ENCODE measurements at places on chromosomes 2 and 18.

GRCh38 chr18:63879709-63880108 is 7.8 kb upstream of the SERPINB2 start:
- DNase-seq = peak; percentile 36

DNA sequence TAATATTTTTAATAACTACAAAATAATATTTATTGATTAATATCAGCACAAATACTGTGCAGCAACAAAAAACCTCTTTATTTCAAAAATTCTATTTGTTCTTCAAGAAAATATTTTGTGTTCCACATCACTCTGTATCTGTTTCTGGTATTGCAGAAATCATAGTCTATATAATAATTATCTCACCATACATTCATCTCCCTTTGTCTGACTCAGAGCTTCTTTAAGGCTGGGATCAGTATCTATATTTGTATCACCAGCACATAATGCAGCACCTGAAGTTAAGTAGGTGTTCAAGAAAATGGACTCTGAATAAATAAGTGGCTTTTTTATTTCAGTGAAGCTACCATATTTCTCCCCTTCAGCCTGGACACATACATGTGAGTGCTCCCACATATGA is 1.6 kb upstream of the MARCHF4 start:
- DNase-seq = no peak

DNA sequence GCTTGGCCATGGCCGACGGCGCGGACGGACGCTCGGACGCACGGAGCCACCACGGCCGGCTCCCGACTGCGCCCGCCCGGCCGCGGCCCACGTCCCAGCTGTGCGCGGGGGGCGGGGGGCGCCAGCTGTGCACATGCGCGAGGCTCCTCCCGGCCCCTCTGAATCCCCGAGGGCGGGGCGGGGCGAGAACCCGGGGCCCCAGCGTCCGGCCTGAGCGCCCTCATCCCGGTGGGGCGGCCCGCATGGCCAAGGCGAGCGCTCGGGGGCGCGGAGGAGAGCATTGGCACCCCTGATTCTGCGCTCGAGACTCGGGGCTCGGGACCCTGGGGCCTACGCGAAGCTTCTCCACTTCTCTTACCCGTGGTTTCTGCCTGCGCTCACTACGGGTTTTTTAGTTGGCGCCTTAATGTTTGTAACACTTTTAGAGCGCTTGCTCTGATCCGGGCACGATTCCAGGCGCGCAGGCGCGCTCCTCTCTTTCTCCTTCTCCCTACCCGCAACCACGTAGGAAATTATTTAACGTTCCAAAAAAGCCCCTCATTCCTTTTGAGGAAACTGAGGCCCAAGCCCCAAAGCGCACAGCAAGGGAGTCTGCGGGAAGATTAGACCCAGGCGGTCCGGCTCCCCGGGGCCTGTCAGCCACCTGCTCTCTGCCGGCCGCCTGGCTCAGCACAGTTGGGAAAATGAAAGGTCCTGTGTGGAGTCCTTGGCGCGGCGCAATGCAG is at the start of gene PXDN:
Gene PXDN, minus strand, starts transcription at position 70 of the 725 bp plus-strand sequence. Its CDS starts 60 bp downstream, at position 10.
- peak; percentile 60 for DNase-seq

GRCh38 chr2:118638453-118638852 is 209.0 kb downstream of the EN1 start:
- no peak for DNase-seq

GRCh38 chr2:180999274-180999964 is 19.0 kb downstream of the UBE2E3 start:
- DNase-seq = no peak

- no peak for DNase-seq
Measured at GRCh38 chr2:96679848-96680247, 37.3 kb downstream of the FER1L5 start.

GRCh38 chr2:47091118-47091517 is 64.0 kb downstream of the STPG4 start:
- no peak for DNase-seq

DNA sequence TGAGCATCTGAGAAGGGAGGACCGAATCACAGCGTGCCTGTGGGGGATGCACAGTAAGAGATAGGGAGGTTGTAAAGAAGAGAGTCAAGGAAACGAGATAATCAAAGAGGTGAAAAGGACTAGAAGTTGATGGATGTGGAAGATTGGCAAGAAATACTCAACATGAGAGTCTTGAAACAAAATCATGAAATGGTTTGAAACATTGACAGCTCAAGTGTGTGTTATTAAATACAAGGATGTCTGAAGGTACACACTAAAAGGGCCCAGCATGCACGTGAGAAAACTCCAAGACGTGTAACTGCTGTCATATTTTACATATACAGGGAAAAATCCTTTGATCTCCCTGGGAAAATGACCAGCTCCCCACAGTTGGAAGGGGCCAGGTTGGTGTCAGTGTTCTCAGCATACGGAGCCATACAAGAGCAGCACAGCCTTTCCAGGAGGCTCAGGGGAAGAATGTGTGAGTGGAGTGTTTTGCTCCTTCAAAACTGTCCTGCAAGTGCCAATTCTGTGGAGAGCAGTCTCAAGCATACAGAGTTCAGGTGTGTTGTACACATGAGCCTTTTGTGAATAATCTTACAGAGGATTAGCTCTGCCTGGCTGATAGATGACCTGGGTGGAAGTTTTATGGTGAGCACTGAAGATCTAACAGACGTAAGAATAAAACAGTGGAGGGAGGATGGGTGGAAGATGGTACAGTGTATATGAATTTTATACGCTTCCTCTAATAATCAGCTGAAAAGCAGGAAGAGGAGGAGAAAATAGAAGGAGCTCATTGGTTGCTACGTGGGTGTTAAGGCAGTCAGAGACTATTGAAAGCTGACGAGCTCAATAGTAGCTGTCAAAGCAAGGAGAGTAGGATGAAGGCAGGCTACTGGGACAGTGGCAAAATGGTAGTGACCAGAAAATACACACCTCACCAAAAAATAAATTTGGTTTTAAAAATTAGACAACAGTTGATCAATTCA is 126.8 kb downstream of the ATP9B start:
- DNase-seq = no peak

- no peak for DNase-seq
Measured at GRCh38 chr18:7566567-7567473, at the start of gene PTPRM. Gene PTPRM (plus strand): TSS chr18:7567316. CDS start chr18:7567819, 503 bp downstream.

DNA sequence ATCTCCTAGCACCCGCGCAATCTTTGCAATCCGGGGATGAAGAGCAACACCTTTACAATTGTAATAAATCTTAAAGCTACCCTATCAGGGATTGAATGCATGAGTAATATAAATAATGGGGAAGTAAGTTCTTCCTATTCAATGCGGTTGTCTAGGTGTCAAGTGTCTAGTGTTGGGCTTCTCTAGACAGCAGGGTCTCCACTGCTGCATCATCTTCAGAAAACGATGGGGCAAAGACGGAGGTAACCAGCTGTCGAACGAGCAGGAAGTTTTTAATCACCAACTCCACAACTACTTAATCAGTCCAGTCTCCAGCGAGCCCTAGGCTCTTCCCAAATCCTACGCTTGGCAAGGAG is 573 bp downstream of the STAM2 start:
- no peak for DNase-seq

DNA sequence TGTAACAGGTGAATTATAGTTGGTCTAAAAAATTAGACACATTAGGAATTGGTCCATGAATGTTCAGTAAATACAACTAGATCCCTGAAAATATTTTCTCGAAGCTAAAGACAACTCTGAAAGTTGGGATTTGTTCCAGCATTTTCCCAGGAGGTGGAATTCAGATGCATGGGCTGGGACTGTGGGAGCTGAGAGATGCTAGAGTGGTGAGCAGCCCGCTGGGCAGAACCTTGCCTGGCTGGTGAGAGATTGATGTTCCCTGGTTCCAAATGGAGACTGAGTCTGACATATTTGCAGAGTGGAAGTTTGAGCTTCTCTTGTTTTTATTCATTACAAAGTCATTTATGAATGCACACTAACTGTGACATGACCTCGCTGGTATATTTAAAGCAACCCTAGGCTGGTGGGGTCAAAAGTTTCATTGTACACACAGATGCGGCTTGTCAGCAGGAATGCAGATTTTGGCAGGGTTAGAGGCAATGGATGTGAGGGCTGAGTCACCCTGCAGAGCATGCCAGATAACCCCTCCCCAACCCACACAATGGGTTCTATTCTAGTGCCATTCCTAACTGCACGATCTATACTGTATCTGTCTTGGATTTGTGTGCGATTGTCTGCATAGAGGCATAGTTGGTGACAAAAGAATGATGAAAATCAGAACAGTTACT is 23.5 kb upstream of the TMEM178A start:
- DNase-seq = peak; percentile 76

GRCh38 chr2:170248574-170249393 is 70.8 kb downstream of the MYO3B start:
- DNase-seq = no peak

- DNase-seq = no peak
Measured at GRCh38 chr2:208266553-208266893, 468 bp downstream of the PIKFYVE start.
